ENCODE measurements at places on chromosomes 2 and 18.

DNA sequence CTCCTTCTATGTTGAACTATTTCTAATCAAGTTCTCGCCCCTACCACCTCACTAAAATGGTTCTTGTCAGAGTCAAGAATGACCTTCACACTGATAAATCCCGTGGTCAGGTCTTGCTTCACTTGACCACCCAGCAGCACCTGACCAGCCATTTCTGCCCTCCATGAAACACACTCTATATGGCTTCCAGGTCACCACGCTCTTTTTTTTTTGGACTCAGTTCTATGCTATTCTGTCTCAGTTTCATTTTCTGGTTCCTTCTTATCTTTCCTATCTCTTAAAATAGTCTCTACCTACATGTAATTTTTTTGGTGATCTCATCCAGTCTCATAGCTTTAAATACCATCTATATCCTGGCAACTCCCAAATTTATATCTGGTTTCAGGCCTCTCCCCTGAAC, 11.4 kb downstream of the EIF2AK3 start:
- DNase-seq: no peak

DNA sequence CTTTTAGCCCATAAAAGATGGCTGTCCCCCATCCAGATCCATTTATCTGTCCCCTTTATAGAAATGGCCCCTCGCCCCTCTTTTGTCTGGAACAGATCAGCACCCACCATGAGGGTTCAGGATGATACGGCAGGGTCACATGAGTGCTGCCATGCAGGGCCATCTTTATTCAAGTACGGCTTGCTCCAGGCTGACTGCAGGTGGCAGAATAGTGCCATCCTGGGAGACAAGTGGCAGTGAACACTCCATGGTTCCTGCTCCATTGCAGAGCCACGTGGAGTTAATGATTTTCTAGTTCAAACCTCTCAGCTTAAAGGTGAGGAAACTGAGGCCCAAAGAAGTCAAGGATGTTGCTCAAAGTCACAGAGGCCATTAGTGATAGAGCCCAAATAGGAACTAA, 180.6 kb downstream of the CLIP4 start:
- no peak for DNase-seq

GRCh38 chr2:235836491-235836911, 331.7 kb downstream of the GBX2 start:
- DNase-seq: peak; percentile 63

GRCh38 chr18:31702449-31702848, 18.1 kb upstream of the B4GALT6 start:
- no peak for DNase-seq

GRCh38 chr2:68423966-68424650, 43.0 kb downstream of the FBXO48 start:
- DNase-seq: no peak

DNA sequence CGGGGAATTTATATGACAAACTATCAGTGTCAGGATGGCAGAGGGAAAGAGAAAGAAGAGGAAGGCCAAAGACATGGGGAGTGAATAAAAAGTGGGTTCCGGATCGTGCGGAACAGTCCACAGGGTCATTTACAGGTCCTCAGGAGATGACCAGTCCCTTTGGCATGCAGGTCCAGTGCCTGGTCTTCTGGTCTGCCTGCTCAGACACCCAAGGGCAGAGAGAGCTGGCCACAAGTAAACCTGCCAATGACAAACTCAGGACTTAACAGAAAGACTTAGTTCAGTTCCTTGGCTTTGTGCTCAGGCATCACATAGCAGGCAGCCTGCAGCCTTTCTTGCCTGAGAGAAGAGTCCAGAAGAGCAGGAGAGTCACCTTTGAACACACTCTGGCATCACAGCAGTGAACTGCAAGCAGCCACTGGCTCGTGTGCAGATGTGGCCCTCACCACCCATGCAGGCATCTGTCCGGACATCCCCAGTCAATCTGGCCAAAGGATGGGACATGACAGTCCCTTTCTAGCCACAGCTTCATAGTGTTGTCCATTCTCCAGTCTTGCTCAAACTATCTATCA, 14.0 kb downstream of the TMEM127 start:
- DNase-seq: peak; percentile 70

DNA sequence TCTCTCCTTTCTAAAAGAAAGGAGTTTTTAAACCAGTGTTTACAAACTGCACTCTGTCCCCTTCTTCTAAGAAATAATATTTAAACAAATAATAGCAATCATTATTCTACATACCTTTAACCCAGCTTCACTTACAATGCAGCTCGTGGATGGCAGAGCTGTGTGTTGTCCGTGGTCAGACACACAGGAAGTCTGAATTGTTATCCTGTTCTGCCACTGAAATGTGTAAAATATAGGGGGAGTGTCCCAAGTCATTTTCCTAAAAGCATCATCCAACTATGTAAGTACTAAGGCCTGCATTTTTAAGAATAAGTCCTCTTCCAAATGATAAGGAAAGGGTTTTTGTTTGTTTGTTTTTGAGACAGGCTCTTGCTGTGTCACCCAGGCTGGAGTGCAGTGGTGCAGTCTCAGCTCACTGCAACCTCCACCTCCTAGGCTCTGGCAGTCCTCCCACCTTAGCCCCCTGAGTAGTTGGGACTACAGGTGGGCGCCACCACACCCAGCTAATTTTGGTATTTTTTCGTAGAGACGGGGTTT, 2.7 kb upstream of the PPP4R1 start:
- no peak for DNase-seq

DNA sequence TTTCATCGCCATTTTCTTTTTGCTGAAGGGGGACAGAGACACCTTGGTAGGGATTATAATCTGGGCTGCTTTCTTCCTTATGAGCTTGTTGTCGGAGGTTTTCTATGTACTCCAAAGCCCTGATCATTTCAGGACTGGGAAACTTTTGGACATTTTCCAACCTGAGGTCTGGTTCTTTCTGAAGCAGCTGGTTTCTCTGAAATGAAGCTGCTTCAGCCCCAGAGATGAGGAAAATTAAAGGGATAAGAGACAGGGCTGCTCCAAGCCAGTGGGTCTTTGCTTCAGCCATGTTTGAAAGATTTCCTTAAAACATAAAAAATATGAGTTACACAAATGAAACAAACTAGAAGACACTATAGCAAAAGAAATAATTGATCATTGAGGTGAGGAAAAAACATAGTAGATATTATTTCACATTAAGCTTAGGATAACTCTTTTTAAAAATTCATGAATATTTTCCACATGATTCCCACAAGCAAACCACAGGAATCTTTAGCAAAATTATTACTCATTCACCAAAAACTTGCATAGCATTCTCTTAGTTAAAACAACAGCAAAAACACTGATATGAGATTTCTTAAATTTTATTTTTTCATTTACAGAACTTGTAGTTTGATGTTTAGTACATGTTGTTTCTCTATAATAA, 3.0 kb downstream of the SCG2 start:
- DNase-seq: no peak

DNA sequence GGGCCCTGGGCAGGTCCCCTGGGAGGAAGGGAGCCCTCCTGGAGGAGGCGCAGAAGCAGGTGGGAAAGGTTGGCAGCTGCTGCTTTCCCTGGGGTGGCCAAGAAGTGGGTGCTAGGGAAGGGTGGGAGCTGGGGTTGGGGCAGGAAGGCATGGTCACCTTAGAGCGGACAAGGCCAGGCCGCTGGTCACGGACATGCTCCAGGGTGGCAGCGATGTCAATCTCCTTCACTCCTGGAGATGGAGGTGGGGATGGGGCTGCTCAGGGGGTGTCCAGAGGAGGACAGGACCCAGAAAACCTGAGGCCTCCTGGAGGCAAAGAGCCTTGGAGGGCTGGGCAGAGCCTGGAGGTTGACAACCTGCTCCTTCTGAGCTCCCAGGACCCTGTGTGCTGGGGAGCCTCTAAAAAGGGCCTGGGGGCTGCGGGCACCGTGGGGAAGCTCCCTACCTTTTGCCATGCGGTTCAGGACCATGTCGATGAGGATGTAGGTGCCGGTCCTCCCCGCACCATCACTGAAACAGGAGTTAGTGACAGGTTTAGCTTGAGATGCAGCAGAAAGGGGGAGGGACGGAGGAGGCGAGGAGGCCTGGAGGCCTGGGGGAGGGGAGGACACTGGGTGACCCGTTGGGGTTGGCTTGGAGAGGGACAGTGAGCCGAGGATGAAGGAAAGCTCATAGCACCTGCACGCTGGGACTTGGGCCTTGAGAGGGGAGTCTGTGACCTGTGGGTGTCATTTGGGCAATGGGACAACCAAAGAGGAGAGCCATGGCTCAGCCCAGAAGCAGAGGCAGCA, 11.4 kb downstream of the DNAJB2 start:
- DNase-seq: no peak

- DNase-seq: no peak
These were observed 147.7 kb downstream of the PPP1R1C start for GRCh38 chr2:182133195-182133891.

GRCh38 chr2:229900012-229900411, 21.8 kb downstream of the TRIP12 start:
- no peak for DNase-seq

GRCh38 chr2:109475531-109476210, 138.1 kb downstream of the SEPTIN10 start:
- no peak for DNase-seq

DNA sequence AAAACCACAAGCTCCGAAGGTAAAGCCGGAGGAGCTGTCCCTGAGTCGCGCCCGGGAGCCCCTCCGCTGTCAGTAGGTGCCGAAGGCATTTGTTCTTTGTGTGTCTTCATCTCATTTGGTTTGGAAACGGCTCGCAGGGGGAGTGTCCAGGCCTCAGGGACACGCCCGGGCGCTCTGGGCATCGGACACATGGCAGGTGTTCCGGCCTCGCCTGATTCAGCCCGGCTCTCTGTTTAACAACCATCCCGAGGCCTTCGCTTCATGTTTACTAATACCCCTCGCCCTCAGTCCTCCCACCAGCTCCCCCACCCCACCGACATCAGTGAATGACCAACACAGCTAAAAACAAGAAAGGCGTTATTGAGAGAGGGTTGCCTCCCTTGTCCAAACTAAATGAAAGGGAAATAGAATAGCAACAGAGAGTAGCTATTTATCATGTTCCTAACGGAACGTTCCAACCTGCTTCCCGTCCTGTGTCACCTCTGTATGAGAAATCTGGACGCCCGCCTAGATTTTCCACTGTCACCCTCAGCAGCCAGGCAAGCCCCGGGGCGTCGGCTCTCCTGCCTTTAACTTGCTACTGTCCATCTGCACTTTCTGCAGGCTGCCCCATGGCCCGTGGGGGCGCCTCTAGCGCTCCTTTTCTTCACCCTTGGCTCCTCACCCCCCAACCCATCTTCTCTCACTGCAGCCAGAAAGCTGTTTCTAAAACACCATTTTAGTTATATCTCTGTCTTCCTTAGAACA, 73.9 kb downstream of the MYCN start:
- no peak for DNase-seq

- no peak for DNase-seq
These were observed 102.6 kb upstream of the GLI2 start for GRCh38 chr2:120632796-120633646.

- no peak for DNase-seq
These were observed 4.7 kb downstream of the GALNT5 start for GRCh38 chr2:157262248-157262647.

GRCh38 chr2:134240061-134240460, 13.8 kb upstream of the MGAT5 start:
- DNase-seq: no peak

- peak; percentile 84 for DNase-seq
These were observed 199.3 kb upstream of the EPAS1 start for GRCh38 chr2:46097714-46098480.

DNA sequence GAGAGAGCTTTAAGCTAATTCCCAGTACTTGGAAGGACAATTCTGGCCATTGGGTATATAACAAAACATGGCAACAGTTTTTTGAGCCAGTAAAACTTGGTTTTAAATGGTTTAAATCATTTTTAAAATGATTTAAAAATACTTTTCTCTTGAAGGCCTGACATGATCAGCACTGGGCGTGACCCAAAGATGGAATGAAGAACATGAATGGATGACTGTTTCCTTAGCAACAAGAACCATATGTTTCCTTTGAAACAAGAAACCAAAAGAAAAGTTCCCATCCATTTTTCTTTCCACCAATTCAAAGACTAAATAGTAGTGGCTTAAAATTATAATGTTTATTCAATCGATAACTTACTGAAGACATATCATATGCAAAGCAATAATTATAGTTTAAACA, 348.3 kb upstream of the FIGN start:
- DNase-seq: no peak

- DNase-seq: no peak
These were observed 60.6 kb upstream of the ACYP2 start for GRCh38 chr2:54054774-54055173.

DNA sequence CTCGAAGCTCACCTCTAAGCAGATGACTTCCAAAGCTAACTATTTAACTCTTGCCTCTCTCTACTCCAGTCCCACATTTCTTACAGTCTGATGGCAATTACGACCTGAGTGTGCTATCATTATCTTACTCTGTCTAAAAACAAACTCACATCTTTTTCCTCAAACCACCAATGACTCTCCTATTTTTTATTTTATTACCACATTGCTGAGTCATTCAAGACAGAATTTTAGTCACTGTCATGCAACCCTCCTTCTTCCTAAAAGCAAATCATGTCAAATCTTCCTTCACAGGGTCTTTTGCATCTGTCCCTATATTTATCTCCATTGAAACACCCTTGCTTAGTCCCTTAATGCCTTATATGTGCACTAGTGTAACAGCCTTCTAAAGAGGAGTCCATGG, 34.6 kb upstream of the C2orf15 start:
- no peak for DNase-seq

DNA sequence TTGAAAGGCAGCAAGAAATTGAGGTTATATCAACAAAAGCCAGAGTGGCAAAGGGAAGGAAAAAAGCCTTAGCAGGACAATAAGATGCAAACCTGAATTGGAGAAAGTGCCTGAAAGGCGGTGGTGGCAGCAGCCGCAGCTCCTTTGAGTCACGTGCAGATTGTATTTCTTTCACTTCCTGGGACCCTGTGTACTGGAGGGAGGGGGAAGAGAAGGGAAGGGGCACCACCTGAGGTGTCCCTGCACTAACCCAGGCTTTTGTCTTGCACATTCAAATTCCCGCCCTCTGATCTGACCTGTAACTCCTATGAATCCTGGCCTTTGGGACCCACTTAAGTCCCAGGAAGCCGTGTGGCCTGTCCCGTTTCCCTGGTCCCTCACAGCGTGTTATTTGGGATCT, 326.1 kb upstream of the SKOR2 start:
- no peak for DNase-seq

DNA sequence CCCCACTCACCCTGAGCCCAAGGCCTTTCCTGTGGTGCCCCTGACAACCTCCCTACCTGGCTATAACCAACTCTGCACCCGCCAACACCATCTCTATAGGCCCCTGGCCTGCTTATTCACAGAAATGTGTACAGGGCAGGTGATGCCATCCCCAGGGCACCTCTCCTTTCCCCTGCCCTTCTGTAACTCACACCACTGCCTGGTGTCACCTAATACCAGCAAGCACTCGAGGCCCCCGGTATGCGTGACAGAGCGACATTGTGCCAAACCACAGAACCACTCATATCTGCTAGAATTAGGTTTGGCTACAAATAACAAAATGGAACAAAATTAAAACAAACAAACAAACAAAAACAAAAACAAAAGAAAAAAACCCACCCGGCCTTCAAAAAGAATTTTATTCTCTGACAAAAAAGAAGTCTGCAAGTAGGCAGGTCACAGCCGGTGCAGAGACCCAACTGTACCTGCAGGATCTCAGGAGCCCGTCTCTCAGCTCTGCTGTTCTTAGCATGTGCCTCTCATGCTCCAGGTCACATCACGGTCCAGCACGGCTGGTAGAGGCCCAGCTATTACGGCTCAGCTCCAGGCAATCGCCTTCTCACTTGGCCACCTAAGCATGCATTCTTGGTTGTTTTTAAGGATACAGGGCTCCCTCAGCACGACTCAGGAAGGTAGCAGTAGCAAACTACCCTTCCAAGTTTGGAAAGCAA, 51.4 kb downstream of the FAM178B start:
- no peak for DNase-seq

GRCh38 chr2:31032475-31032874, 105.8 kb downstream of the GALNT14 start:
- no peak for DNase-seq
